GM19239 (cell line): ENCODE measurements at places on chromosomes 4 and X.

DNA sequence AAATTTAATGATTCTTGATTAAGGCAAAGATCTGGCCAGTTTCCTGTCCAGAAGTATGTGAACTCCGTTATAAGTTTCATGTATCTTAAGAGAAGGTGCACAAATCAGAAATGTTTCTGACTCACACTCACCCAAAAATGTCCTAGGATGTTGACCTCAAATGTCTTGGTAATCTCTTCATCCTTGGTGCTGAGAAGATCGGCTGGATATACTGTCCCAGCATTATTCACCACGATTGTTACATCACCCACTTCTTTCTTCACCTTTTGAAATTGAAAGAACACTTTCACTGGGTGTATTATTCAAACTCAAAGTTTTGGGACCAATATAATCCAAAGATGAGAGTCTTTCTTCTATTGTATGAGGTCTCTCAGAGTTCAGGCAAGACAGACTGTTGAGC is 5.7 kb downstream of the HSD17B13 start:
- DNase-seq: no peak

DNA sequence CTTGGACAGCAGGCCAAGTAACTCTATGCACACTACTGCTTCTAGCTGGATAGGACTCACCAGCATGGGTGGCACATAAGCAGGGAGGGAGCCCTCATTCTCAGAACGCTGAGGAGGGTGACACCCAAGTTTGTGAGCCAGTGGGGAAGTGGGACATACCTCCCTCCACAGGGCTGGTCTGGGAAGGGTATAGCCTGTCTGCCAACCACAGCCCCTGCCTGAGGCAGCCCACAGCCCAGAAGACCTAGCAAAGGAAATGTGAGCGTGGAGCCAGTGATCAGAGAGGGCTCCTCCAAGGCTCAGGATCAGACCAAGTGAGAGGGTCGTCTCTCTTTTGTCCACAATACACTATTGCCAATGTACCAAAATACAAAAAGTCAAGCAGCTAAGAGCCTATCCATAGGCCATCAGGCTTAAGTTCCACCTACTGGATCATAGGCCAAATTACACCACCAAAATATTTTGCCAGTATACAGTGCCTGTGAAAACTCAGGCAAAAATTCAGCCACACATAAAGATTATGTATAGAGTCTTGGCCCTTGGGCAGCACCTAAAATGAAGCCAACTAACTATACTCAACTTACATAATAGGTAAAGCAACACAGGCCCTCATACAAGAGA is 1203.1 kb downstream of the PCDH18 start:
- no peak for DNase-seq

GRCh38 chr4:119559044-119559647 is 69.5 kb downstream of the PDE5A start:
- no peak for DNase-seq

GRCh38 chr4:41822325-41822724 is 73.8 kb upstream of the PHOX2B start:
- DNase-seq: no peak
